NCI-H2029 (cell line): ENCODE measurements at places on chromosomes 5 and 9.

GRCh38 chr9:114452219-114453165, 52.8 kb downstream of the WHRN start:
- DNase-seq = peak; percentile 53

GRCh38 chr9:38358390-38359296, 33.9 kb upstream of the ALDH1B1 start:
- DNase-seq = no peak

DNA sequence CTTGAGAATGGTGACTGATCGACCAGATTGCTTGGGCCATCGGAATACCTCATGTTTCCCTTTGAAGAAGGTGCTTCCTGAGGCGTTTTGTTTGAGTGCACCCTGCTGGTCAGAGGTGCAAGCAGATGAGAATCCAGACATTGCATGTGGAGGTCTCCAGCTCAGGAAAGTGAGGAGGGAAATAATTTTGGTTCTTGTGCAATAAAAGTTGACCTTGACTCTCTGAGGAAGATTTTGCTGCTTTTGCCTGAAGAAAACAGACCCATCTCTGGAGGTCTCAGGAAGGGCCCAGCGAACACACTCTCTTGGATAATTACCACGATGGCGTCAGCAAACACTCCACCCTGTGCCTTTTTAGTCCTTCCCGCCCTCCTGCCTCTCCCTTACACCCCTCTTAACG, 69.7 kb downstream of the GRAMD2B start:
- no peak for DNase-seq

- DNase-seq = no peak
These were observed 284.1 kb downstream of the HCN1 start for GRCh38 chr5:45411971-45412612.

- DNase-seq = no peak
These were observed 78.2 kb upstream of the MAP3K1 start for GRCh38 chr5:56737002-56737621.

GRCh38 chr5:61268871-61269270, 63.2 kb upstream of the ZSWIM6 start:
- DNase-seq = no peak

- DNase-seq = no peak
These were observed 78.8 kb upstream of the GPBP1 start for GRCh38 chr5:57094753-57095683.

DNA sequence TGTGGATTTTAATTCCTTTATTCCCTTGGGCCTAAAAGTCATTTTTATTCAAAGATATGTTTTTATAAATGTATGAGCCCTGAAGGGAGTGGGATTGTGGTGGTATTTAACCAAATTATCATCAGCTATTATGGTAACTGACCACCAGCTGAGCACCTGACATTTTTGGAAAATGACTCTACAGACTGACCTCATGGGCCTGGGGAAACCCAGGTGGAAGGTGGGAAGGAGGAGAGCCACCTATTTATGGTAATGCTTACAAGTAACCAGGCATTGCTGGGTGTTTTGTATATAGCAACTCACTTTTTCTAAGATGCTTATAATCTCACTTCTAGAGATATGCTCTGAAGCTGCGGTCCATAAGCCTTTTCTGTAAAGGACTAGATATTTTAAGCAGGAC, 22.3 kb upstream of the NFIB start:
- no peak for DNase-seq

- no peak for DNase-seq
These were observed 20.9 kb downstream of the RFK start for GRCh38 chr9:76373173-76373783.

DNA sequence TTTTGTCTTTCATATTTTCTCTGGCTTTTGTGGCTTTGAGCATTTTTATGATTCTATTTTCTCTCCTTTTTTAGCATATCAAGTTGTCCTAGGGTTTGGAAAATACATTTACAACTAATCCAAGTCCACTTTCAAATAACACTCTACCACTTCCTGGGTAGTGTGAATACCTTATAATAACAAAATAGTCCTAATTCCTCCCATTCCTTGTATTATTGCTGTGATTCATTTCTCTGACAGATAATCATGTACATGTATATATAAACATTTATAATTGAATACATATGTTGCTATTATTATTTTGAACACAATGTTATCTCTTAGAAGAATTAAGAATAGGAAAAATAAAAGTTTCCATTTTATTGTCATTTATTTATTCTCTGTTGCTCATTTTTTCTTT, 14.9 kb upstream of the ADAM19 start:
- DNase-seq = no peak

DNA sequence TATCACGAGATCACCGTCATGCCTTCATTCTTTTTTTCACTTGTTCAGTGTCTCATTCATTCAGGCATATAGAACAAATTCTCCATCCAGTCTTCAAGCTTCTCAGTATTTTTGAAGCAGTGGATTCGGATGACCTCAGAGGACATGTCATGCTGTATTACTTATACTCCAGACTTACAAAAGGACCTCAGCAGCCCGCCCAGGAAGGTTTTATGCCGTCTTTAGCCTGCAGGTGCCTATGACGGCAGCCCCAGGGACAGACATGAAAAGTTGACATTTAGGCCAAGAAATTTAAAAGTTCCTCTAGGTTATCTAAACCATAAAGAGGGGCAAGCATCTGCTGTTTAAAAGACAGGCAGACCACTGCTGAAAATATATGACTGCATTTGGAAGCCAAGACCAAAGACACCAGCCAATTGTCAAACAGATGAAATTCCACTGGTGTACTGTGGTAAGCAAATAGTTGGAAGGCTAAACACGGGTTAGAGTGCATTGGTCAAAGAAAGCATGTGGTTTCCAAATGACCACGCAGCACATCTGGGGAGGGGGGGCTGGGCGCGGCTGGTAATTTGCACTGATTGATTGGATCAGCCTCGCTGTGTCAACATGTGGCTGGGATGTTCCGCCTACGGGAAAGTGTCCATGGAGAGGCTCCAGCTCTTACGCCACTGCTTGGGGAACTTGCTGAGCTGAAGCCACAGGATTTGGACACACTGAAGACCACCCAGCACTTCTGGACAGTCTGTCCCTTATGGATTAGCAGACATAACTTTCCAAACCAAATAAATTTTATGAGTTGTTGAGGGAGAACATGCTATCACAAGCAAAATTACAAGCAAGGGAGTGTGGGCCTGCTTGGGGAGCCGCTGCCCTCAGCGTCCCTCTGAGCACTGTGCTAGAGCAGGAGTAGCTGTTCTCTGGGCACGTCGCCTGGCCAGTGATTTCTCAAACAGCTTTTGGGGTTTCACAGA, 173.6 kb downstream of the FANCC start:
- DNase-seq = no peak

DNA sequence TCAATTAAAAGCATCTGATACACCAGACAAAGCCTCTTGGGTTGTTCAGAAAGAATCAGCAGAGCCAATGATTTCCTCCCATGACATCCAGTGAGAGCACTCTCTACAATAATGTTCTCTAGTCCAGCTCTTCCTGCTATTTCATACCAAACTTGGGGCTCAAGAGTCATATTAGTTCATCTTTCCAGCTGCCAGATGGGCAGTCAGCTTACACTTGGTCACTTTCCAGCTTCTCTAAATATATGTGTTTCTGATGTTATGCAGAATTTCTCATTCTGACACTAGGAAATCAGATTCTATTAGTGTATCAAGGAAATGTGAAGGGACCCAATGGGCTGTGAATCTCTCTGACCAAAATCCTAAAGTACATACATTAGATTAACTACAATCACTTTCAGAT, 148.9 kb downstream of the ENC1 start:
- DNase-seq = no peak

- DNase-seq = no peak
These were observed 14.1 kb upstream of the MARCOL start for GRCh38 chr5:148224117-148224742.

GRCh38 chr5:62093976-62094375, 212.0 kb upstream of the KIF2A start:
- DNase-seq = peak; percentile 50

GRCh38 chr5:76953551-76954382, 922 bp downstream of the CRHBP start:
- no peak for DNase-seq

- DNase-seq = peak; percentile 28
These were observed 6.5 kb upstream of the RICTOR start for GRCh38 chr5:39080597-39081204.

- peak; percentile 33 for DNase-seq
These were observed 407.7 kb downstream of the SPOCK1 start for GRCh38 chr5:137091472-137091871.

DNA sequence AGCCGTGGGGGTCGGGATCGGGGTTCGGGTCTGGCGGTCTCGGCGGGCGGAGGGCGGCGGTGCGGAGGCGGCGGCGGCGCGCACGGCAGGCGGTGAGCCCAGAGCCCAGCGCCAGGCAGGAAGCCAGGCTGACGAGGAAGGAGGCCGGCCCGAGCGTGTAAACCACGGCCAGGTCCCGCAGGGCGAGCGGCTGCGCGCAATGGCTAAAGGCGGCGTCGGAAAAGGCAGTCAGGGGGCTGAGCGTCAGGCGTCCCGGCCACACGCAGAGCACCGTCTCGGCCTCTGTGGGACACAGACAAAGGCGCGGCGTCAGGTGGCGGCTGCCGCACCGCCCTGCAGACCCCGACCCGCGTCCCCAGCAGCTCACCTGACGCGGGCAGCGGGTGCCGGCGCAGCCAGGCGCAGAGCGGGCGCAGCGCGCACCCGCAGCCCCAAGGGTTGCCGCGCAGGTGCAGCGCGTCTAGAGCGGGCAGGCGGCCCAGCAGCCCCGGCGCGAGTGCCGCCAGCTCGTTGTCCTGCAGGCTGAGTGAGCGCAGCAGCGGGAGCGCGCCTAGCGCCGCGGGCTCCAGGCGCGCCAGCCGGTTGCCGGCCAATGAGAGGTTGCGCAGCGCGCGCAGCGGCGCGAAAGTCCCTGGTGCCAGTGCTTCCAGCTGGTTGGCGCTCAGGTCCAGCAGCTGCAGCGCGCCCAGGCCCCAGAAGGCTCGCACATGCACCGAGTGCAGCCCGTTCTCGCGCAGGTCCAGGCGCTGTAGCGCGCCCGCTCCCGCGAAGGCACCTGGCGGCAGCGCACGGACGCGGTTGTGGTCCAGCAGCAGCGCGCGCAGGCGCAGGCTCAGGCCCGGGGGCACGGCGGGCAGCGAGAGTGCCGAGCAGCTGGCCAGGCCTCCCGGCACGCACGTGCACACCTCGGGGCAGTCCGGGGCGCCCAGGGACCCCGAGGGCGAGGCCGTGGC, 671 bp downstream of the LRRC26 start:
- DNase-seq = peak; percentile 78

DNA sequence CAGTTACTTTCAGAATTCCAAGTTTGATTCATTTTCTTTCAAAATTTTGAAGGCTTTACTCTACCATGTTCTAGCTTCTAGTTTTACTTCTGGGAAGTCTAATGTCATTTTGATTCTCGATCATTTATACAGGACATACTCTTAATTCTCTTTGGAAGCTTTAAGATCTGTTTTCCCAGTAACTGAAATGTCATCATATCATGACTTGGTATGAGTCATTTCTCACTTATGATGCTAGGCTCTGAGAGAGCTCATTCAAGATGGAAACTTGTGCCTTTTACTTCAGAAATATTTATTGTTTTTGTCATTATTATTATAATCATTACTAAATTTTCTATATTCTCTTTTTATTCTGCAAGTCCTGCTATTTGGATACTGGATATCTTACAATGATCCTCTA, 222.3 kb downstream of the PARP8 start:
- DNase-seq = no peak

DNA sequence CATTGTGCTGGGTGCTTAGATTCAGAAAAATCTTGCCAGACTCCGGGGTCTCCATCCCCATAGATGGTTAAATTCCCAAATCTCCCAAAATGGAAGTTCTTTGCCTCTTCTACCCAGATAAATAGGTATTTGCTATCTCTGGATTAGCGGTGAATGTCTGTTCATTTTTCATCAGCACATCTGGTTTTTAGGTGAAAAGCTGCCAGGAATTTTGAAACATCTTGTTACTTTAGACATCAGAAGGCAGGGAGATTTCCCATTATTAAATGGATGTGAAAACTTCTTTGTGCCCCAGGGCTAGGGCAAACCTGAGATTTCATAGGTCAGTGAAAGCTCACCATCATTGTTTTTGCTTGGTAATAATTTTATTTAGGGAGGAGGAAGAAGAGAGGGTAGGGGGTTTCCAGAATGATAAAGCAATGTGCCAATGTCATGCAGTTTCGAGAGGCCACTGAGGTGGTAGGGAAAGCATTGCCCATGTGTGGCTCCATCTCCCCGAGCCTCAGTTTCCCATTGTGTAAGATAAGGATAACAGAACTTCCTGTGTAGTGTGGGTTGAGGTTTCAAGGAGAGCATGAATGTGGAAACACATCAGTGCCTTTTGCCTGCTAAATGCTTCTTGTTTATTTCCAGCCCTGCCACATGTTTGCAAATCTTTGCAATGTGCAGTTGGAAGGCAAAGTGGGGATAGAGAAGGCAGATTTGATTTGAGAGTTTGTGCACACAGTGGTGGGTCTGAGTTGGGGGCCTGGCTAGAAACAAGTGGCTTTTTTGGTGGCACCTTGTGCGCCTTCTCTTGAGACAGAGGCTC, 147.2 kb upstream of the KLF4 start:
- no peak for DNase-seq

DNA sequence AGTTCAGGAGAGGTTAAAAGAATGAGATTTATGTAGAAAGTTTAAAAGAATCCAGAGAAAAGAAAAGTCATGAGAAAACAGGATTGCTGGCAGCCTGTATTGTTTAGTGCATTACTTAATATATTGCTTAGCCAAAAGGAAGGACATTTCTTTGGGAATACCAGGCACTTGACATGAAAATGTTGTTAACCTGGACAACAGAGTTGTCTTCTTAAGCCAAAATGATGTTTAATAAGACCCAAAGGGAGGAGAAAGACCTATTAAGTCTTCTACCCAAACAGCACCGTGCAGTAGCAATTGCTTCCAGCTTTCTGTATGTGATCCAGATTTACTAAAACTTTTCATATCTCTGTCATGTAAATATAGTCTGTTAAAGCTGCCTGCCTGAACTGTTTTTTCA, 74.0 kb upstream of the PRLR start:
- DNase-seq = no peak

GRCh38 chr5:76175051-76175666, 92.0 kb downstream of the SV2C start:
- DNase-seq = peak; percentile 42

DNA sequence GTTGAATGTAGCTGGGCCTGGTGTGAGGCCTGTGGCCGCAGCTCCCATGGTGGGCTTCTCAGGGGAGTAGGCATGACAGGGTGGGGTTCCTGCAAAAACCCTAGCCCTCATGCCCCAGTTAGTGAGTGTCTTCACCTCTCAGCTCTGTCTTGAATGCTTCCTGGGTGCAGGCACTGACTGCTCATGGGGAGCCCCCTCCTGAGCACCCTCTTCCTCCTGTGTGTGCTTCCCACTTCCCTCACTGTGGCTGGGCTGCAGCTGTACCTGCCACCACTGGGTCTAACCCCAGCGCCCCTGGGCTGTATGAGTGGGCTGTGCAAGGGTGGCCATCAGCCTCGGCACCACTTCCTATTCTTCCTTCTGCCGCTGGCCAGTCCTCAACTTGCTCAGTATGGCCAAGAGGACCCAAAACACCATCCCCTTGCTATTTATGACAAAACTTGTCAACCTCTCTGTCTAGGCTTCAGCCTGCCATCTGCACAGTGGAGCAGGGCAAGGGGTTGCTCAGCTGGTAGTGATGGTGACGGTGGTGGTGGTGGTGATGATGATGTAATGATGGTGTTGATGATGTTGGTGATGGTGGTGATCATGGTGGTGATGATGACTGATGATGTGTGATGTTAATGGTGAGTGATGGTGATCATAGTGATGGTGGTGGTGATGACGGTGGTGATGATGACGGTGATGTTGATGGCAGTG, 67.5 kb downstream of the RXRA start:
- DNase-seq = no peak

GRCh38 chr5:11432116-11432515, 472.1 kb downstream of the CTNND2 start:
- no peak for DNase-seq

GRCh38 chr9:16221822-16222547, 648.5 kb downstream of the BNC2 start:
- DNase-seq = no peak
